ENCODE measurements at places on chromosomes 2 and 18.

DNA sequence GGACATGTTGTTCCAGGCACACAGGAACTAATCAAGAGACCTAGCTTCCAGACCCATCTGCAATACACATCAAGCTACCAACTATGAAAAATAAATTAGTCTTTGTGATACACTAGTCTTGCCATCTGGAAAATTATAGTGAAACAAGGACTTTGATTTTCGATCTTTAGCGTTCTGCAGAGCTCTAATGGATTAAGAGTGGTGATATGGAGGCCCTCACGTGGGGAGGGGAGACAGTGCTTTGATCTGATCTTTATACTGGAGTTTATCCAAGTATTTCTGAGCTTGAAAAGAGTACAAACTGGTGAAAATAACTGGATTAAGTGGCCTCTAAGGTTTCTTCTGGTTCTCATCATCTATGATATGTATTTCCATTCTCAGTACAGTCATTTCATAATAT, 273.4 kb upstream of the CDH7 start:
- DNase-seq: no peak

DNA sequence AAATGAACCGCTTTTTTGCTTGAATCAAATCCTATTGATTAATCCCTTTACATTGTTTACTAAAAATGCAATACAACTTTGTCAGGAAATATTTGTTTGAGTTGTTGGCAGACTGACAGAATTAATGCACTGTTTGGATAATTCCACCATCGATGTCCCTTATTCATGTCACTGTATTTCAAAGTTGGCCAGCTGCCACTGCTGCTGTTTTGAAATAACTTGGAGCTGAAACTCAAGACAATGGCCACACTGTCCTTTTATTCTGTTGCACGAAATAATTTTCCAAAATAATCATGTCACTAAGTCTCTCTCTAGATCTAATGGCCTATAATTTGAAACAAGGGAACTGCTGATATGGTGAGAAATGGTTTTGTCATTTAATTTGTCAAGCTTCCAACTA, 55.2 kb upstream of the PAX3 start:
- no peak for DNase-seq

DNA sequence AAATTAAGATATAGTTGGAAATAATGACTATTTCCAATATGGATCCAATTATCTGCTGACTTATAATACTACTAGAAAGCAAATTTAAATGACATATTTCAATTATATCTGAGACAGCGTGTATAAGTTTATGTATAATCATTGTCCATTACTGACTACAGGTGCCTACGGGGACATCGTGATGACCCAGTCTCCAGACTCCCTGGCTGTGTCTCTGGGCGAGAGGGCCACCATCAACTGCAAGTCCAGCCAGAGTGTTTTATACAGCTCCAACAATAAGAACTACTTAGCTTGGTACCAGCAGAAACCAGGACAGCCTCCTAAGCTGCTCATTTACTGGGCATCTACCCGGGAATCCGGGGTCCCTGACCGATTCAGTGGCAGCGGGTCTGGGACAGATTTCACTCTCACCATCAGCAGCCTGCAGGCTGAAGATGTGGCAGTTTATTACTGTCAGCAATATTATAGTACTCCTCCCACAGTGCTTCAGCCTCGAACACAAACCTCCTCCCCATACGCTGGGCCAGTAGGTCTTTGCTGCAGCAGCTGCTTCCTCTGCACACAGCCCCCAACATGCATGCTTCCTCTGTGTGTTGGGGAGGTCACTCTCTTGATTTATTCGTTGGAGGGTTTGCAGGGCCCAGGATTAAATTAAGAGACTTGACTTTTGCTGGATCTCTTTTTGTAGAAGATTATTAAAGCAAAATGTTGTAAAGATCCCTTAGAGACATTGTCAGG, 194.4 kb downstream of the RPIA start:
- DNase-seq: no peak

DNA sequence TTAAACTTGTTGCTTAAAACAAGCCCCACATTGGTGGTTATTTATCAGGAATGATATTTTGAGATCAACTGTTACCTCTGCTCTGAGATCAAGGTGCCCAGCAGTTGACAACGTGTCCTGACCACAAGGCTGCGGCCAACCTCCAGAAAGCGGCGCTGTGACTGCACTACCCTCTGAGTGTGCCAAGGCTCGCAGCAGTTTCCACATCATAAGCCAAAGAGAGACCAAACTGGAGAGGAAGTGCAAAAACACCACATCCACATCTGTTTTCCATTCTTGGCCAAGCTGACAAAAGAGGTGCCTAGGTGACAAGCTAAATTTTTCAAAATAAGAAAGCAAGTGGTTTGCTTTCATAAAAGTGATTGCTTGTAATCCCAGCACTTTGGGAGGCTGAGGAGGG, 410.8 kb upstream of the POU3F3 start:
- DNase-seq: peak; percentile 21

DNA sequence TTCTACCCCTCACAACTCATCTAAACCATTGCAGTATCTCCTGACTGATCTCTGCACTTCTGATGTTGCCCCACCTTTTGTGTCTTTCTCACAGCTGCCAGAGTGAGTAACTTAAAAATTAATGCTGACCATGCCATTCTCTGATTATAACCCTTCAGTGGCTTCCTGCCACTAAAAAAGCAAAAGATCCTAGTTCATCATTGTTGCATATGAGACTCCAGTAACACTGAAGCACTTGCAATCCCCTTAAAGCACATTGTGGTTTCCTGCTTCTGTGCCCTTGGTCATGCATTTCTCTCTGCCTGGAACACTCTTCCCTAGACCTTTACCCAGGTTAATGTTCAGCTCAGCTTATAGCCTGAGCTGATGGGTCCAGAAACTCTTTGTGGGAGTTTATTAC, 95.1 kb upstream of the WDSUB1 start:
- DNase-seq: no peak

GRCh38 chr2:176419591-176420071, 150.4 kb downstream of the MTX2 start:
- DNase-seq: no peak

GRCh38 chr18:23131693-23132319, 3.5 kb upstream of the CABLES1 start:
- peak; percentile 58 for DNase-seq

GRCh38 chr2:16764487-16764886, 98.9 kb upstream of the CYRIA start:
- DNase-seq: no peak

GRCh38 chr2:181218401-181218821, 238.0 kb downstream of the UBE2E3 start:
- DNase-seq: no peak

- no peak for DNase-seq
Measured at GRCh38 chr18:59514203-59514602, 155.1 kb upstream of the LMAN1 start.

DNA sequence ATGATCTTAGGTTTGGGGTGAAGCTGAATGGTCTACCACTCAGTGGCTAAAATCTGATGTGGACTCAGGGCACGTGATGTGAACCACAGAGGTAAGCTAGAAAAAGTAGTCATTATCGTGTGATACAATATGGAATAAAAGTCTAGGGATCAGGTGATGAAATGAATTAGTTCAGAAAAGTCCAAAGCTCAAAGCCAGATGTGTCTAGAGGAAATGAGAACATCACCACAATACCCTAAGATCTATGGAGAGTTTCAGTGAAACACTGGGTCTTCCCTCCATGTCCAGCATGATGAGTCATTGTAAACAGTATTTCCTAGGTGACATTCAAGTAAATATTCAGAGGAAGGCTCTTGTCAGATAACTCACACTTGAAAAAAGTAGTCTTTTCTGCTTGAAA, 1257.4 kb upstream of the ZEB2 start:
- DNase-seq: no peak

- DNase-seq: no peak
Measured at GRCh38 chr2:8307606-8308180, 374.2 kb upstream of the ID2 start.

DNA sequence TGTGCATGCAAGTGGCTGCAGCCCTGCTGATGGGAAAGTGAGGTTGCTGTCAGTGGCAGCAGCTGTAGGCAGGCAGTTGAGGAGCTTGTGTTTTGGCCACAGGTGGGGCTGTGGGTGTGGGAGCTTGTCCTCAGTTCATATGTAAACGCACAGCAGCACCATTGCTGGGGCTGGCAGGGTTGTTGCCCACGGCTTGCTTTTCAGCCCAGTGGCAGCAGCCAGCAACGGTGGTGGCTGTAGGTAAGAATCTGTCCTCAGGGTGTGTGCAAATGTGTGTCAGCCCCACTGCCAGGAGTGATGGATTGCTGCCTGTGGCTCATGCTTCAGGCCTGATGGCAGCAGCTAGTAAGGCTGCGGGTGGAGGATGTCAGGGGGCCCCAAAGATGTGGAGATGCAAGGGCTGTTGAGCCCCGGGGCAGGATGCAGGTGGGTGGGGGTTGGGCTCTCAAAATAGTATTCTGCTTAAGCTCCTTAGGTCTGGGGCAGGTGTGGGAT, 141.3 kb upstream of the THUMPD2 start:
- DNase-seq: peak; percentile 20

- DNase-seq: peak; percentile 7
Measured at GRCh38 chr2:221969087-221969829, 329.5 kb downstream of the PAX3 start.

DNA sequence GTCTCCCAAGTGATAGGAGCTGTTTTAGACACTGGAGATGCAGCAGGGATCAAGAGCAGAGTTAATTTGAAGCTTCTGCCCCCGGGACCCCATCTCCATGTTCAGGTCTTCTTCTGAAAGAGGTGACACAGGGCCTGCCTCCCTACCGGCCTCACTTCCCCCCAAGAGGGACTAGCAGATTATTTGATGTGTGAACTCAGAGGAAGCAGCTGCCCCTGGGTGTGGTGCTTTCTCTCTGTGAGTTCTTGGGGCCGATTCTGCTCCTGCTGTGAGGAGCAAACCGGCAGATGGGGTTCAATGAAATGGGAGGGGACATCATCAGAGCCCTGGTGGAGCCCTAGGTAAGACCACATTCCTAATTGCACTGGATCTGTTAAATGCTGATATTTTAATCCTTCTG, 193.4 kb downstream of the FBXO15 start:
- DNase-seq: no peak

DNA sequence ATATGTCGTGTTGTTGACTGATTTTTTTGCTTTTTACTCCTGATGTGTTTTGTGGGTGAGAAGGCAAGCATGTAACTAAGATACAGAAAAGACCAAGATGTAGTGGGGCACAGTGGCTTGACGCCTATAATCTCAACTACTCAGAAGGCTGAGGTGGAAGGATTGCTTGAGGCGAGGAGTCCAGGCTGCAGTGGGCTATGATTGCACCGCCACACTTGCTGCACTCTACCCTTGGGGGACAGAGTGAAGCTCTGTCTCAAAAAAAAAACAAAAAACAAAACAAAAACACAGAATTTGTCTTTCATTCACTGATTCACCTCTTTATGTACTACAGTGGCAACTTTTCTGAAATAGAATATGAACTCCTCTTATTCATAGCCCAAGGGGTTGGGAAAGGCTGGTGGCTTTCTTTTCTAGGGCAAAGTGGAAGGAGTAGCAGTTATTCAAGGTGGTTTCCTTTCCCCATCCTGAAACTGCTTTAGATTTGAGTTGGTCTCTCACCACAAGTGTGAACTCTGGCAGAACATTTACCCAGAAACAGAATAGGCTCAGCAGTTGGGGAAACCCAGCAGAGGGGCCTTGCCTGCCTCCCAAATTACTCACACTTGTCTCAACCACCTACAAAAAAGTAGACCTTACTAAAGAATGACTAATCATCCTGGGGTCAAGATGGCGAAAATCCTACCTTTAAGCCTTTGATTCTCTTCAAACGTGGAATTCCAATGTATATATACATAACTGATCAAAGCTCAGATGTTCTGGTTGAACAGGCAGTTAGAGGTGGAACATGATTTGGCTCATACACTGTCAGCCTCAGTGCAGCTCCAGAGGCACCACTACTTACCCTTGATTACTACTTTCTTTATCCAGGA, 6.5 kb downstream of the TANK start:
- DNase-seq: peak; percentile 79

DNA sequence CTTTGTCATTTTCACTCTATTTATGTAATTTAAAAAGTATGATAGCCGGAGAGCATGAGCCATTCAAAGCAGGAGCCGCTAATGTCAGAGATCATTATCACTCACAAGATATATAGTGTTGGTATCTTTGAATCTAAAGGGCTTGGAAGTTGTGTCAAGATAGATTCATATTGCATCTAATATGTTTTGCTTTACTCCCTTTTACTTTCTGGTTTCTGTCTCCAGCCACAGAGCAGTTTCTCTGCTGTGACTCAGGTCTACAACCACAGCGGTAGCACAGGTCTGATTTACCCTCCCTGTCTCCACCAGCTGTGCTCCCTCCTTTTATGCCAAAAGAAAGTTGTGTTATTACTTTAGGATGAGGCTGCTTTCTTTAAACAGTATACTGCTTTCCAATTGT, 424.0 kb downstream of the ARHGAP15 start:
- peak; percentile 47 for DNase-seq

GRCh38 chr2:56234241-56234640, 50.5 kb downstream of the CCDC85A start:
- no peak for DNase-seq

DNA sequence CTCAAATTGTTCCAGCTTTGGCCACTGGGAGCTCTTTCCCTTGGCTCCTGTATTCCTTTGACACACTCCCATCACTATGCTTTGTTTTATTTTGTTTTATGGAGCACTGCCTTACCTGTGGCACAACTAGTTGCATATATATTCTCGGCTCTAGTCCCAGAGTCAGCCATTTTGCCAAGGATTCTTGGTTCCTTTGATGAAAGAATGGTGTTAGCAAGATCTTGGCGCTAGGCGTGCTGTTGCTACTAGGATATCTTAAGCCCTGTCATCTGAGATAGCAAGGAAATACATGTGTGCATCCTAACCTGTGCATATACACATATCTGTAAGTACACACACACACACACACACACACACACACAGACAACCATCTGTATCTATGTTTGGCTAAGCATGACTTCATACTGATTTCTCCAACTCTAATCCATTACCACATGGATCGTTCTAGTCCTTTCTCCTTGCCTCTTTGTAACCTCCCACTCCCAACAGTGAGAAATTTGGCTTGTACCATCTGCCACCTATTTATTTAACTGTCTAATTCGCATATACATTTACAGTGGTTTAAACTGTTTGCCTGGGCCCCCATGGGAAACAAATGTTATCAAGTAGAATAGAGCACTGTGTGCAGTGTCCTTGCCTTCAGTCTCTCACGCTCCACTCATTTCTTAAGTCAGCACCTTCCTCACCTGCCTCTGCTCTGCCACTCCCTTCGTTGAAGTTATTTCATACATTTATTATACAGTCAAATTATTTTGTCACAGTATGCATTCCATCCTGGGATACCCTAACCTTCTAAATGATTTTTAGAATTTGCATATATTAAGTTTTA, 137.5 kb upstream of the MAP3K20 start:
- no peak for DNase-seq

GRCh38 chr2:107362993-107363392, 463.7 kb upstream of the RGPD4 start:
- no peak for DNase-seq
